Caki2 (cell line): ENCODE measurements at places on chromosomes 3 and 15. TPM values are rescaled to one million over a fixed set of nuclear protein-coding genes. Genes with fewer than 3 reads are reported as not detected.

The RFC4 gene
- 74.0 and 165 TPM in 2 replicates for total RNA-seq

The SLC7A14 gene
- total RNA-seq, result not detected in 2 replicates

The STRIT1 gene
- total RNA-seq, result not detected in 2 replicates

The PLCH1 gene
- 2.7 and 5.6 TPM in 2 replicates for total RNA-seq
